Tracheal epithelial cell (primary cell): ENCODE measurements at places on chromosomes 7 and 10. TPM values are rescaled to one million over a fixed set of nuclear protein-coding genes. Genes with fewer than 3 reads are reported as not detected.

Gene OGDHL
- total RNA-seq = 0.21 and 1.2 TPM in 2 replicates

Gene NPFFR1
- total RNA-seq = not detected in 2 replicates

Gene VWDE
- total RNA-seq = 1.9 and 3.6 TPM in 2 replicates

Gene SLC18A2
- under 0.01 TPM in 1 of 2 replicates, not detected in the other for total RNA-seq

Gene TEX47
- not detected in 2 replicates for total RNA-seq

Gene PTF1A
- total RNA-seq = not detected in 2 replicates

Gene SFMBT2
- total RNA-seq = under 0.01 TPM in 2 replicates

Gene TRPV5
- total RNA-seq = not detected in 2 replicates

Gene KCTD7
- 2.4 and 3.0 TPM in 2 replicates for total RNA-seq

Gene PRLHR
- total RNA-seq = not detected in 2 replicates

Gene FAM204A
- total RNA-seq = 65.5 and 69.9 TPM in 2 replicates

Gene AMPH
- total RNA-seq = under 0.01 TPM in 1 of 2 replicates, not detected in the other

Gene SPDYE8
- total RNA-seq = not detected in 2 replicates

Gene NKX2-3
- not detected in 2 replicates for total RNA-seq

Gene PKD1L1
- under 0.01 TPM in 1 of 2 replicates, not detected in the other for total RNA-seq

Gene NRF1
- 9.8 and 12.5 TPM in 2 replicates for total RNA-seq

Gene ADCY1
- total RNA-seq = 0.21 and 1.9 TPM in 2 replicates

Gene TRUB1
- 29.6 and 34.5 TPM in 2 replicates for total RNA-seq

Gene ANXA8
- total RNA-seq = 268 and 382 TPM in 2 replicates

Gene CHN2
- not detected in 2 replicates for total RNA-seq

Gene ZNF736
- total RNA-seq = 3.2 and 11.6 TPM in 2 replicates

Gene LRRN3
- under 0.01 TPM in 1 of 2 replicates, not detected in the other for total RNA-seq

Gene SRGN
- total RNA-seq = 0.21 and 13.5 TPM in 2 replicates

Gene LIPM
- total RNA-seq = not detected in 2 replicates

Gene TUBB8
- not detected in 2 replicates for total RNA-seq

Gene SP8
- total RNA-seq = not detected in 2 replicates

Gene LBX1
- not detected in 2 replicates for total RNA-seq

Gene HELLS
- total RNA-seq = 6.6 and 8.0 TPM in 2 replicates

Gene PIP4K2A
- total RNA-seq = 12.3 and 17.1 TPM in 2 replicates

Gene HOXA3
- total RNA-seq = 0.85 and 1.7 TPM in 2 replicates

Gene MKX
- total RNA-seq = 0.43 and 0.72 TPM in 2 replicates

Gene NFE2L3
- total RNA-seq = 9.4 and 34.7 TPM in 2 replicates

Gene PLEKHS1
- total RNA-seq = under 0.01 TPM in 2 replicates

Gene ADIRF
- total RNA-seq = 2.4 and 72.5 TPM in 2 replicates

Gene ZNF777
- 4.3 and 5.5 TPM in 2 replicates for total RNA-seq

Gene TACR2
- under 0.01 TPM in 1 of 2 replicates, not detected in the other for total RNA-seq

Gene GPR26
- total RNA-seq = not detected in 2 replicates

Gene SLC13A1
- total RNA-seq = not detected in 2 replicates

Gene ASB4
- not detected in 2 replicates for total RNA-seq

Gene NEBL
- total RNA-seq = 9.2 and 19.8 TPM in 2 replicates

Gene ZCCHC24
- total RNA-seq = 0.96 and 1.5 TPM in 2 replicates

Gene ANKRD2
- 1.3 and 9.9 TPM in 2 replicates for total RNA-seq

Gene CRHR2
- total RNA-seq = not detected in 2 replicates

Gene LRRD1
- total RNA-seq = not detected in 2 replicates

Gene PRSS37
- not detected in 2 replicates for total RNA-seq

Gene EVX1
- total RNA-seq = not detected in 2 replicates

Gene OR2A5
- under 0.01 TPM in 1 of 2 replicates, not detected in the other for total RNA-seq

Gene AKR1C4
- total RNA-seq = not detected in 2 replicates

Gene ING3
- 7.0 and 8.0 TPM in 2 replicates for total RNA-seq

Gene HPS6
- total RNA-seq = 51.8 and 62.2 TPM in 2 replicates

Gene LHFPL3
- not detected in 2 replicates for total RNA-seq
